ENCODE measurements at places on chromosomes 2 and 18.

GRCh38 chr18:2168022-2168421, 403.3 kb downstream of the METTL4 start:
- DNase-seq = no peak

DNA sequence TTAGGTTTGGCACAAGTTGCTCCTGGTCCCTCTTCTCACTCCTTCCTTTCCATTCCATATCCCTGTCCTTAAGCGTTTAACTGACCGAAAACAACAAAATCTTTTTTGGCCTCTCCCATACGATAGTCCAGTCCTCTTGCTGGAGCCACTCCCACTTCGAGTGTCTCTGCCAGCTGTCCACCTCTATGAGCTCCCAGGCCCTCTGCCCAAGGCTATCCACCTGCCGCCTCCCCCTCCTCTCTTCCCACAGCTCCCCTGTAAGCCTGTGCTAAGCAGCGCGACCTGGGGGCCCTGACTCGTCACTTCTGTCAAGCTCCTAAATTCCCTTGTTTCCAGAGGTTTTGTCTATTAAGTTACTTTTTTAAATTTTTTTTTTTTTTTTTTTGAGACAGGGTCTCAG, 47.0 kb upstream of the FOSL2 start:
- no peak for DNase-seq

DNA sequence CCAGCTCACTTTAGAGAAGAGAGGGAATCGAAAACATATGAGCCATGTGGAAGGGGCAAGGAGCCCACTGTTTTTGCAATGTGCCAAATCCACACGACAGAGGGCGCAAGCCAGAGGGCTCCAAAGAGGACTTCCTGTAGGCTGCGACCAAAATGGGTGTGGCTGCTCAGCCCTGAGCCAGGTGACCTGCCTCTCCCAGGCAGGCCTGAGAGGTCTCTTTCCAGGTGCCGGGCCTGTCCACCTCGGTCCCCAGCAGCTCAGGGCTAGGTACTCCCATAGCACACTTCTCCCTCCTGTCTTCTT, 153.8 kb downstream of the TTC32 start:
- no peak for DNase-seq

DNA sequence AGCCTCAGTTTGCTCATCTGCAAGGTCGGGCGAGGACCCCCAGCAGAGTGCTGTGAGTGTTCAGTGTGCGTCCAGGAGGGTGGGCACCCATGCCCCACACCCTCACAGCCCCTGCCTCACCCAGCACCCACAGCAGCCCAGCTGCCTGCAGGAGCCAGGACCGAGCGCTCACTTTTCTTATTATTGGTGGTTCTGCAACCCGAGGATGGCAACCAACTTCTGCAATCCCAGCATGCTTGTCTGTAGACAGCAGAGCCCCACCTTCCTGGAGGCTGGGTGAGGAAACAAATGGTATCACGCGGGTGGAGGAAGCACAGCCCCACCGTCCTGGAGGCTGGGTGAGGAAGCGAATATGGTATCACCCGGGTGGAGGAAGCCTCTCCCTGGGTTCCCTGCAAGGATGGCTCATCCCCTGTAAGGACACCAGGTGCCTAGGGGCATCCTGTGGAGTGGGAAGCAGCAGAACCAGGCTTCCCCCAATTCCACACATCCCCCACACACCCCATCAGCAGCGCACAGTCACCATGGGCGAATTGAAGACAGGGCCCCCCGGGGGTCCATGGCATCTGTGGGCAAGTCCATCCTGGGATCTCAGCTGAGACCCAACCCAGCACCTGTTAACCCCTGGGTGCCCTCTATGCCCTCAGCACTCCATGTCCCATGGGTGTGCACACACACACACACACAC, 220.5 kb upstream of the RAB6C start:
- DNase-seq = peak; percentile 23

DNA sequence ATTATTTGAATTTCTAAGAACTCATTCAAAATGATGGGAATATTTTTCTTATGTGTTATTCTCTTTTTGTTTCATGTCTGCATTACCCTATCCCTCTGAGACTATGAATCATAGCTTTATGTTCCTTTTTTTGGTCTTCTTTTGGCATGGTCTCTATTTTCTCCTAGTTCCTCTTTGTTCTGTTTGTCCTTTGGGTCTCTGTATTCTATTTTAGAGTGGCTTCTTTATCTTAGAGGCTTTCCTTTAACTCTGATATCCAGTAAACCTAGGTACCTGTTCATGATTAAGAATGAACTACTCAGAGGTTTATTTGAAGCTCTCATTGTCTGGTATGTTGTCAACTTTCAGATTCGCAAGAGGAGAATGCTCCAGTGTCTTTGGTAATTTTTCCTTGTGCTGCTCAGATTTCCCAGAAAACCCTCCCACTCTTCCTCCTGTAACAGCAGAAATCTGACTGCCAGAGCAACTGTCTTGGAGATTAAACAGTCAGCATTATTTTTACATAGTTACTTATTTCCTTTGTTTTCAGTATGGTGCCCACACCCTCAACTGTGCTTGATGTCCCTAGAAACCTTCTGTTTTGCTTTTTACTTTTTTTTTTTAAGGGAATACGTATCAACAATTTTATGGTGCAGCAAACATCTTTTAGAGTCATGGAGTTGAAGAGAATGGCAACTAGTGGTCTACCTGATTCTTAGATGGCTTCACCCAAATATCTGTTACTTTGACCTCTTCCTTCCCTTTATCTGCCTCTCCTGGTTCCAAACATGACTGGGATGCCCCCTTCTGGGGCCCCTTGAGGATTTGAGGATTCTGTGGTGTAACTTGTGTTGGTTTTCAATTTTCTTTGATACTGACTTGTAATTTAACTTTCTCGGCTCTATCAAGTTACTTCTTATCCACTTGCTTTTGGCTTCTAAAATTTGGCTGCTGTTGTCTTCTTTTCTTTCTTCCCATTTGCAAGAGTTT, 92.0 kb downstream of the DPP10 start:
- no peak for DNase-seq

- DNase-seq = no peak
These were observed 226.4 kb upstream of the DSEL start for GRCh38 chr18:67742954-67743353.

GRCh38 chr18:48360376-48361021, 48.7 kb downstream of the ZBTB7C start:
- DNase-seq = no peak

GRCh38 chr2:101466426-101466825, 8.5 kb downstream of the RFX8 start:
- DNase-seq = no peak

- no peak for DNase-seq
These were observed 15.0 kb upstream of the TTR start for GRCh38 chr18:31576670-31577069.

GRCh38 chr2:65548576-65549256, 116.3 kb upstream of the SPRED2 start:
- DNase-seq = no peak

DNA sequence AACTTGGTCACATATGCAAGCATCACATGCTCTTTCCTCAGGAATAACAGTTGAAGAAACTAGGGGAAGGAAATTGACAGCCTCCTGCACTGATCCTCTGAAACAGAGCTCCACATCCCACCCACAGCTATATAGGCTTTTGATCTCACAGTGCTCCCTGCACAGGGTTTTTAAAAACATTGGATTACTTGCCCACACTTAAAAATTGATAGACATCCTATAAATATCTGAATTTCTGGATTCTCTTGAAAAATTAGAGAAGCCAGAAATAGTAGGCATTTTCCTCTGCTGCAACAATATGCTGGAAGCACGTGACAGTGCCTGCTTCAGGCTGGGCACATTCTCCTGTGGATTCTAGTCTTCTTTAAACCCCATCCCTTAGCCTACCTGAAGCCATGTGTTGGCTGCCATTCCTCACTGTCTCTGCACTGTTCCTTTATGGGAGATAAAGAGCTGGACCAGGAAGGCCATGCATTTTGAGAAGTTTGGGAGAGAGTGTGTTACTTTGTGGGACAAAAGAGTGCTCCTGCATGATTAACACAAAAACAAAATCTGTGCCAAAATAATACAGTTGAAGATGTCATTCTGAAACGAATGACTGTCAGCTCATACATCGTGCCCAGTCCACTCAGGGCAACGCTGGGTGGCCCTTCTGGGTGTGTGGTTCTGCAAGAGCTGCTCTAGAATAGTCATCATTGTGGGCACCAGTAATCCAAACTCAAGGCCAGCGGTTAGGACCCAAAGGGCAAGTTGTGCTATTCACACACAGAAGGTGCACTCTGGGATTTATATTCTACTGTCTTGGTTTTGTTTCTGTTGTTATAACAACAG, 59.8 kb downstream of the GYPC start:
- no peak for DNase-seq

GRCh38 chr2:27255660-27256059, 7.2 kb downstream of the SLC30A3 start:
- no peak for DNase-seq

DNA sequence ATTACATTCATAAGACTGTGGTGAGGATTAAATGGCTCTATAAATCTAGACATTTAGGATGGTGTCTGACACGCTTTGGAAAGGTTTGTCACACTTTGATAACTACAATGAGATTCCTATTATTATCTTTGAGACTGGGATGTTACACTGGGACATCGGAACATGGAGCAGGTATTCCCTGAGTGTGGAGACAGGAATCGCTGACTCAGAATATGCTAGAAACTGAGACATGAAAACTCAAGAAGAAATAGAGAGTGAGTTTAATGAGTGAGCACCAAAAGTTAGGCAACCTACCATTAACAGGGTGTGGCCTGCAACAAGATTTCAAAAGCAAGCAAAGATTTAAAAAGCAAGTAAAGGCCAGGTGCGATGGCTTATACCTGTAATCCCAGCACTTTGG, 145.4 kb downstream of the TMEFF2 start:
- DNase-seq = no peak

DNA sequence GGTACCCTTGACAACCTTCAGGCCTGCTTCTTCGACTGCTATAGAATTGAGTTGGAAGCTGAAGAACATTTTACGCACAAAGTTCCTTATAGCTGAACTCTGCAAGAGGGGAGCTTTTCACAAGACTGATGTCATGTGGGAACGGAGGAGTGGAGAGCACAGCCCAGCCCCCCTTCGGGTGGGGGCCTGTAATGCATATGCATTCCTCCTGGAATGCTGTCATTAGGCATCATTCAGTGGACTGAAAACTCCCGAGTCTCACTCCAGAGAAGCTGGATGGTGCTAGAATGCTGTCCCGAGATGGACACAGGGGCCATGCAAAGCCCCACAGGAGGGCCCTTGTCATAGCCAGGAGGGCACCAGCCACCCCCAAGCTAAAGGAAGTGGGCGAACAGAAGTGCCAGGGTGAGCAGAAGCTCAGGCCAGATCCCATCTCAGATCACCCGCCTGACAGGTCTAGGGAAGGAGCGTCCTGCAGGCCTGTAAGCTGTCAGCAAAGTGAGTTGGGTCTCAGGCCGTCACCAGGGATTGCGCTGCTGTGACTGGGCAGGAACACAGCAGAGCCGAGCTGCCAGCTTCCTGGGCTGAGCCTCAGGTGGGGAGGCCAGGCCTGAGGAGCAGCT, 43.8 kb upstream of the RBM44 start:
- DNase-seq = no peak

All from adrenal gland (tissue), 19 donors.